ENCODE measurements at places on chromosomes 6 and 20.

DNA sequence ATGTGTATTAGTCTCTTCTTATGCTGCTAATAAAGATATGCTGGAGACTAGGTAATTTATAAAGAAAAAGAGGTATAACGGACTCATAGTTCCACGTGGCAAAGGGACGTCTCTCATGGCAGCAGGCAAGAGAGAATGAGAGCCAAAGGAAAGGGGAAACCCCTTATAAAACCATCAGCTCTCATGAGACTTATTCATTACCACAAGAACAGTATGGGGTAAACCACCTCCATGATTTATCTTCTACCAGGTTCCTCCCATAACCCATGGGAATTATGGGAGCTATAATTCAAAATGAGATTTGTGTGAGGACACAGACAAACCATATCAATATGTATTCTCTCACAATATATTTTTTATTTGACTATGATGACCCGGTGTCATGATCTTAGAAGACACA lies 109.1 kb downstream of the UTRN start:
- no peak for DNase-seq

DNA sequence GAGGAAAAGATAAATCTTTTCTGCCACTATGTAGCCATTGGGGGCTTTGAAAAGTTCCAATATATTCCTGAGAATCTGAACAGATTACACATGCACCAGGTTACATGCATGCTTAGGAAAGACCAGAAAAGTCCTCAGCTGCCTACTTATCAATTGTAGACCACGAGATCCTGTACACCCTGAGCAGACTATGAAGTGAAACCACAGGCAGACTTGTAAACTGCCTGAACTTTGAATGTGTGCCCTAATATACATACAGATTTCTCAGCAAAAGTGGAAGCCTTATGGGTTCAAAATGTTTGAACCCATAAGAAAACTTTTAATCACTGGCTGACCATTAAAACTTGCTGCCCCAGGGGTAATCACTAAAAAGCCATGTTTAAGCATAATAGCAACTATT lies 273.5 kb upstream of the RUNX2 start:
- no peak for DNase-seq

DNA sequence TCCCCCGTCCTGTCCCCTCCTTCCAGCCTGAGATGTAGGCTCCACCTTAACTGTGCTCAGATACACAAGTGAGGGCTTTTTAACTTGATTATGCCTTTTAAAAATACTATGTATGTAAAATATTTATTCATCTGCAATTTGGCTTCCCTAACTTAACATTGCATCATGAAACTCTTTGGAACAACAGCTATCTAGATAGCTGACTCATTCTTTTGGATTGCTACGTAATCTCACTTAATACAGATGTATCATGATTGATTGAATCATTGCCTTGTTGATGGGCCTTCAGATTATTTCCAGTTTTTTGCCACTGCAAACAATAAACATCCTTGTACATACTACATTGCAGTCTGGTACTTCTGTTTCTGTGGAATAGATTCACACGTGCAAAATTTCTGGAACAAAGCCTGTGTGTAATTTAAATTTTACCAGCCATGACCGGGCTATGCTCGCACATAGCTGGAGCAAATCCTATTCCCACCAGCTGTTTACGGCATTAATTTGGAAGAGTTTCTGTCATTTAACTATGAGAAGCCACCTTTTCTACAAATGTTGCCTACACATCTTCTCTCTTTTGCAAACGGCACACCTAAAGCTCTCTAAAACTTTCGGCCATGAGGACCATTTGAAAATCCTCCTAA lies 6.5 kb downstream of the PRND start:
- no peak for DNase-seq

DNA sequence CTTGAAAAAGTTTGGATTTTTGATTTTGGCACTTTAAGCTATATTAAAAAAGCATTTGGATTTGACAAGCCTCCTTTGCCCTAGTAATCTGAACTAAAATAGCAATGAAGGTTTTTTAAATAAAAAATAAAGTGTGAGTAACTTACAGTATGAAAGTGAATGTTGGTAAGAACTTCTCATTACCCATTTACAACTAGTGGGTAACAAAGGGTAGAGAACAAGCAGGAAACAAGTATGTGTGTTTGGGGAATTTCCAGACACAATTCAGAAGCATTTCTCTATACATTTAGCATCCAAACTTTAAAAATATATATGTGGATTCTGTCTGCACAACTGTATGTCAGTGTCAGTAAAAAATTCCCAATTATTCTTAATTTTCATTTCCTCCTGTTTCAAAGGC lies 2.9 kb downstream of the TMEM30A start:
- no peak for DNase-seq

DNA sequence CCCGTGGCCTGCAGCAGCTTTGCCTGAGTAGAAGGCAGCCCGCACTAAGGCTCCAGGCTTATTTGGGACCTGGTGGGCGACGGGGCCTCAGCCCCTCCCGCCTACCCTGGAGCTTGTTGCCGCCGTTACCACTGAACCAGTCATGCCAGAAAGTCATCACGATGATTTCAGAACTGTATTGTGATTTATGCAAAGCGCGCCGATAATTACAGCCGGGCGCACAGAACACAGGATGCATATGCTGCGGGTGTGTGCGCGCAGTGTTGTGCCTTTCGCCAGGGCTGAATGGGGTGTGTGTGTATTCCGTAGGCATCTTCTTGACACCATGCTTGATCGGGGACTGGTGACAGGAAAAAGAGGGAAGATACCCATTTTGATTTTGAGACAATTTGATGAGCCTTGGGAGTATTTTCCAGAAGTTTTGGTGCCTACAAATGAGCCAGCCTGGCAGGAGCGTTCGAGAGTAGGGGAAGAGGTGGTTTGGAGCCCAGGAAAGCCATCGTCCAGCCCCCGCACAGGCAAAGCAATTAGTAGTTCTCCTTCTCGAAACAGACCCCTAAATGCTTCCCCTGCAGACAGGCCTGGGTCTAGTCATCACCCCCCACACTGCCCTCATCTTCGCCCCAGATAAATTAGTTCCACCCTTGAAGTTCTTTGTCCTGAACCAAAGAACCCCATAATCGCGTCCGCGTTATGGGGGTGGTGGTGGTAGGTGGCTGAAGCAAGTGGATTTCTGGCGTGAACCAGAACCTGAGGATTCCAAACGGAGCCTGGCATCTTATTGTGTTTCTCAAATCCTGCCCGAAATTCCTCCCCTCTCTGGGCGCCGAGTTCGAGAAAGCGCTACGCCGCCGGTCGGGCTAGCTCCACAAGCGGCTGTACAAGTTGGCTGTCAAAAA lies 1.9 kb upstream of the NR2E1 start:
- DNase-seq, result no peak

GRCh38 chr6:146598772-146599405 lies at the start of gene ADGB:
ADGB (plus strand) TSS chr6:146598972; CDS start chr6:146599041, 69 bp downstream.
- no peak for DNase-seq

GRCh38 chr20:23368316-23369071 lies 6.5 kb downstream of the GZF1 start:
- DNase-seq, result no peak

- no peak for DNase-seq
Measured at GRCh38 chr20:49701241-49701790, 12.4 kb downstream of the B4GALT5 start.

- peak; percentile 71 for DNase-seq
Measured at GRCh38 chr6:119207971-119208725, 129.7 kb upstream of the FAM184A start.

GRCh38 chr6:51542475-51542874 lies 544.9 kb downstream of the PKHD1 start:
- no peak for DNase-seq

DNA sequence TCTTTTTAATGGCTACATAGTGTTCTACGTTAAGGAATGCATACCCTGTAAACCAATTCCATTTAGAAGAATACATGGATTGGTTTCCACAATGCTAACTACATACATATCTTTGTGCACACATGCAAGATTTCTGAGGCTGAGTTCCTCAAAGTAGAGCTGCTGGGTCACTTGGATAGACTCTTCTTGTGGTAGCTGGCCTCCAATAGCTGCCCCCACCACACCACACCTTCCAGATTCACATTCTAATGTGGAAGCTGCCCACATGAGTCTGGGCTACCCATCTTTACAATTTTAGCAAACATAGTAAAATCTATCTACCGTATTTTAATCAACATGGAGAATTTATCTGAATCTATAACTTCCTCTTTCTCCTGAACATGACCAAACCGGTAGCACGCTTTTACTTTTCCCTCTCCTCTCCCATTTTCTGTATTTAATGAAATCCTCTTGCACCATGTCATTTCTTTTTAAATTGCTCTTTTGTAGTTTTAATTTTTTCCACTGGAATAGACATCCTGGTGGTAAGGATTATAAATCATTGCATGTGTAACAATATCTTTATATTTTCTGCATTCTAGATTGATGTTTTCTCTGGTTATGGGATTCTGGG lies 74.7 kb upstream of the CITED2 start:
- DNase-seq, result no peak

- DNase-seq, result no peak
Measured at GRCh38 chr20:26209171-26209941, 512.7 kb upstream of the ZNF337 start.

GRCh38 chr6:169944415-169944814 lies 193.0 kb downstream of the ERMARD start:
- no peak for DNase-seq

GRCh38 chr6:163418311-163419029 lies 4.0 kb downstream of the QKI start:
- DNase-seq, result no peak

DNA sequence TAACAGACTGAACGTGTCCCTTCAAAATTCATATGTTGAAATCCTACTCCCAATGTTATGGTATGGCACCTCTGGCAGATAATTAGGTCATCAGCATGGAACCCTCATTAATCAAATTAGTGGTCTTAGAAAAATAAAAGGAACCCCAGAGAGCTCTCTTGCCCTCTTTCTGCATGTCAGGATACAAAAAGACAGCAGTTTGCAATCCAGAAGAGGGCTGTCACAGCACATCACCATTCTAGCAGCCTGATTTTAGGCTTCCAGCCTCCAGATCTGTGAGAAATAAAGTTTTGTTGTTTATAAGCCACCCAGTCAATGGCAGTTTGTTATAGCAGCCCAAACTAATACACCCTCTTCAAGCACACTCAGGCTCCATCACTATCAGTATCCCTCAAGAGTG lies 292.9 kb downstream of the TRDN start:
- no peak for DNase-seq

GRCh38 chr6:89999945-90000825 lies 105.9 kb downstream of the GJA10 start:
- DNase-seq, result no peak

DNA sequence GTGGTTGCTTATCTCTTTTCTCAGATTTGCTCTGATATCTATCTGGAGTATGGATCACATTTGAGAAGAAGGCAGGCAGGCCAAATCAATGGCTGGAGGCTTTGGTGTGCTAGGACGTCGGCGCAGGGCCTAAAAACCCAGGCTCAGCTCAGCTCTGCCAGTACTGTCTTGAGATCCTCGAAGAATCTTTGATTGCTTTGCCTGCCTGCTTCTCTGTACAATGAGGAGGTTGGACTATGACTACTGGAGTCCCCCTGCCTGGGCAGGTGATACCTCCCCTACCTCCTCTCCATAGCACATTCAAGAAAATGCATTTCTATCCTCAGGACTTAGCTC lies 25.1 kb downstream of the KCNK5 start:
- DNase-seq, result no peak

DNA sequence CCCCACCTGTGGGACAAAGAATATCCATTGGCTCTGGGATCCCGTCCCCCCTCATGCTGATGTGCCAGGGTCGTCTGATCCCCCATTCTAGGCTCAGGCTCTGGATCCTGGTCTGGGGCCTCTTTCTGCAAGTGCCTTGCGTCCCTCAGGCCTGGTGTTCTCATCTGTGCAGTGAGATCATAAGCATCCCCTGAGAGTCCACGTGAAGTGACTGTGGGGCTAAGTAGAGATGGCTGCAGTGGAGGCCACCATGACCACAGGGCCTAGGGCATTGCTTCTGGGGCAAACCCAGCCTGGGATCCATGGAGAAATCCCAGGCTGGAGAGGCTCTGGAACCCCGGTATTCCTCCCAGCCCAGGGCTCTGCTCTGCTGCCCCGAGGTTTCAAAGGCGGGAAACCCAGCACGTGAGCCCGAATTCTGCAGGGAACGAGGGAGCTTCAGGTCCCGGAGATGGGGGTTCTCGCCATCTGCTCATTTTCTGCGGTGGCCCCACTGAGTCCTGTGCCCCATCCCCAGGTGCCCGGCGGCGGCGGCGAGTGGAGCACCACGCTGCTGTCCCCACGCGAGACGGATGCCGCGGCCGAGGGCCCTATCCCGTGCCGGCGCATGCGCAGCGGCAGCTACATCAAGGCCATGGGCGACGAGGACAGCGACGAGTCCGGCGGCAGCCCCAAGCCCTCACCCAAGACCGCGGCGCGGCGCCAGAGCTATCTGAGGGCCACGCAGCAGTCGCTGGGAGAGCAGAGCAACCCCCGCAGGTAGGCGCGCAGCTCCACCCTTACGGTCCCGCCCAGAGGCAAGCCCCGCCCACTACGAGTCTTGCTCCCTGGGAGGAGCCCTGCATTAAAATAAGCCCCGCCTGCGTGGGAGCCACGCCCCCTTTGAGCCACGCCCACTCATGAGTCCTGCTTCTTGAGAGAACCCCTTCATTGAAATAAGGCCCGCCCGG lies 105.5 kb upstream of the MYL9 start:
- DNase-seq, result no peak

DNA sequence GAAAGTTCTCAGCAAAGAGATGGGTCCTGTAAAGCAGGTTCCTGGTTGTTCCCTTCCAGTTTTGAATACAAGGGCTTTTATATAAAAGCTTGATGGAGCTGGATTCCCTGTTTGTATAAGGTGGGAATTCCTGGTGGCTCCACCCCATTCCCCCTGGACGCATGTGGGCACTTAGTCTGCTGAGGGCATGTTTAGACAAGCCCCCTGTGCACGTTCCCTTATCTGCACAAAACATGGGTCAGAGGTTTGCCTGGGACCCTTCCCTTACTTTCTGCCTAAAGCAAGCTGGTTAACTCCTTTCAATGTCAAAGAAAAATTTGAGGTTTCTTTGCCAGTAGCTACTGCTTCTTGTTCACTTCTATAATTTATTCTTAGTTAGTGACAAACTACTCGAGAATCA lies 181.1 kb downstream of the BCKDHB start:
- DNase-seq, result no peak

GRCh38 chr6:156832231-156832647 lies 55.1 kb downstream of the ARID1B start:
- no peak for DNase-seq

DNA sequence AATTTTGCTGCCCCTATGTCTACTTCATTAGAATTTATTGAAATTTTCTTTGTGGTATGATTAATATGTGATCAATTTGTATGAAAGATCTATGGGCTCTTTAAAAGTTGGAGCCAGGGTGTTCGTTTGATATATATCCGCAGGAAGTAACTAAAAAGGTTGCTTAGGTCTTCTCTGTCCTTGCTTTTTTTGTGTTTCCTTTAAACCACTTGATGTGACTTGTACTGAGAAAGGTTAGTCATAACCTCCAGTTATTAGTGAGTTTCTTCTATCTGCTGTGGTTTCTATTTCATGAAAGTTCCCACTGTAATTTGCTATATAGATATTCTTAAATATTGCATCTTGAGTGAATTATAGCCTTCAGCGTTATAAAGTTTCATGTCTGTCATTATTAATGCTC lies 585.3 kb upstream of the ARID1B start:
- no peak for DNase-seq
